ENCODE measurements at places on chromosomes 12 and 14. TPM values are rescaled to one million over a fixed set of nuclear protein-coding genes. Genes with fewer than 3 reads are reported as not detected.

The SERPINA9 gene
- not detected for total RNA-seq

The TPCN1 gene
- 27.9 TPM for total RNA-seq

The BEST3 gene
- total RNA-seq, result 0.37 TPM

The JPH4 gene
- not detected for total RNA-seq

The TMEM132D gene
- not detected for total RNA-seq

The TAS2R50 gene
- total RNA-seq, result 8.6 TPM
